Activated naive CD8-positive, alpha-beta T cell treated with anti-CD3 and anti-CD28 coated beads, Interleukin-2, amount 10 ng/mL, durations not matched to agents 7 days and 5 days (primary cell): ENCODE measurements at places on chromosomes 5 and 9. TPM values are rescaled to one million over a fixed set of nuclear protein-coding genes. Genes with fewer than 3 reads are reported as not detected.
A peak's percentile ranks its signal among the peaks of the same experiment; 100 is the strongest.

- no peak for DNase-seq
These were observed 152.2 kb downstream of the SNCAIP start for GRCh38 chr5:122464191-122464590.

GRCh38 chr5:124648902-124649467 is 97.5 kb downstream of the ZNF608 start:
- no peak for DNase-seq

XRCC4 gene
- total RNA-seq = 10.7 TPM

GRCh38 chr5:32539981-32540845 is 45.1 kb upstream of the SUB1 start:
- no peak for DNase-seq

NFIB gene
- not detected for total RNA-seq

DNA sequence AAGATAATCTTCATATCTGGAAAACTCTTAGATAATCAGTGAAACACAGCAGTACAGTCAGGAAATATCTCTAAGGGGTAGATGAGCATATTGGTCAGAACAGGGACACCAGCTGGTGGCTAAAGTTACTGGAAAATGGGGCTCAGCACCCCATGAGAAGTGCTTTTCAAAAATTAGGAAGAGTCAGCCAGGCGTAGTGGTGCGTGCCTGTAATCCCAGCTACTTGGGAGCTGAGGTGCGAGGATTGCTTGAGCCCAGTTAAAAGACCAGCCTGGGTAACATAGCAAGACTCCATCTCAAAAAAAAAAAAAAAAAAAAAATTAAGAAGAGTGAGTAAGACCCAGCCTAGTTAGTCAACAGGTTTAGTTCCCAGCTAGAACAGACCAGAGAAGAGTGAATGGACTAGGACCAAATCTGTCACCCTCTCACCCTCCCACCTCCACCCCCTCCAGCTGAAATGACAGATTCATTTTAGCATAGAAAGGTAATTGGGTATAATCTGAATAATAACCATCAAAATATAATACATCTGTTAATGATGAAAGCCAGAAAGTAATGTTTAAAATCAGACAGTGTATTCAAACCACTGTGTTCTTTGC is 120.9 kb downstream of the CDC42SE2 start:
- no peak for DNase-seq

GRCh38 chr5:18305288-18305924 is 671.1 kb downstream of the TAF11L14 start:
- DNase-seq = no peak

SLC1A1 gene
- total RNA-seq = 0.11 TPM

NR4A3 gene
- 1.2 TPM for total RNA-seq

- no peak for DNase-seq
These were observed 341.7 kb upstream of the CLINT1 start for GRCh38 chr5:158200619-158201018.

DAB2IP gene
- 0.20 TPM for total RNA-seq

DNA sequence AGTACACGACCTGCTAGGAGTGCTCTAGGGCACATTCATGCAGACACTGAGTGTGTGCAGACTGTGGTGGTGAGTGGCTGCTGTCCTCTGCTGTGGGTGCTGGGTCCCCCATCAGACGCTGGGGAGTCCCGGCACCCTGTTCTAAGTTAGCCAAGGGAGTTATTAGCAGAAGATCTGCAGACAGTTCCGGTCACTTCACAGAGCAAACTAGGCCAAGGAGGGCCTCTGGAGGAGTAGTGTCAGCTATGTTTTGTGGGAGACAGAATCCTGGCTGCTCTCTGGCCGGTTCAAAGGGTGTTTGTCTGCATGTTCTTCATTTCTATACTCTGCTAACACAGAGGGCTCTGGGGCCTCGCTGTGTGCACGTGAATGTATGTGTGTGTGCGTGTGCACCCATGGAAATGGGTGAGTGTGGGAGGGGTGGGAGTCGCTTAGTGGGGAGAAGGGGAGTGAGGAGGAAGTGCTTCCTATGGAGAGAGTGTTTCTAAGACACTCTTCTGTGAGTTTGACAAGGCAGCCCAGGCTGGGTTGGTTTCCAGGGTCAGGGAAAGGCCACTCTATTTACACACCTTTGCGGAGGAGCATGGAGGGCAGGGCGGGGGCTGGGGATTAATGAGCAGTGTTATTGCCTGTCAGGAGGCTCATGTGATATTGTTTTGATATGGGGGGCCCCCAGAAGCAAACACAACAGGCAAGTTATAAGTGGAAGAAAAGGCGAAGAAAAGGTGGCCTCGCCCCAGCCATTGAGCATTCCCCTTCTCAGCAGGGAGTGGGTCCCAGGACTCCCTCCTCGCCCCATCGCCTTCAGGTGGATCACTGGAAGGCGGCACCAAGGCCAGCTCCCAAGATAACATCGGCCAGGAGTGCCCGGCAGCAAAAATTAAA is 68.9 kb downstream of the MACROH2A1 start:
- no peak for DNase-seq

GDA gene
- total RNA-seq = not detected

ANKRD18B gene
- not detected for total RNA-seq

ARL14EPL gene
- not detected for total RNA-seq

SLC6A7 gene
- not detected for total RNA-seq

GRCh38 chr5:87210743-87211142 is 56.9 kb upstream of the RASA1 start:
- DNase-seq = no peak

C9 gene
- not detected for total RNA-seq

- DNase-seq = no peak
These were observed 21.6 kb upstream of the ANGPTL2 start for GRCh38 chr9:127143920-127144465.

GRCh38 chr5:55220433-55221185 is 6.5 kb downstream of the MCIDAS start:
- peak; percentile 55 for DNase-seq

DNA sequence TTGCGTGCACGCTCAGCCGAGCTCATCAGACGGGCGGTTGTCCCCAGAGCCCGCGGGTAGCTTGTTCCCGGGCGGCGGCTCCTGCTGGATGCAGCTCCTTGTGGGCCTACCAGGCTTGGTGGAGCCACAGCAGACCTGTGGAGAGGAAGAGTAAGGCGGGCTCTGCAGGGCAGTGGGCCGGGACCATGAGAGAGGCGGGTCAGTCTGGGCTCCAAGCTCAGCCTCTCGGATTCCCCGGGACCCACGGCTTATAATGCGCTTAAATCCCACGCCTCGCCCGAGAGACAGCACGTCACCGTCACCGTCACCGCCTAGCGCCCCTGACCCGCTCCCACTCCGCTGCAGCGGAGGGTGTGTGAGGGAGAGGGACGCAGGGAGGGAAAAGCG is 1.9 kb upstream of the ANKRD18A start:
- DNase-seq = no peak

GRCh38 chr9:6614489-6614888 is 31.0 kb downstream of the GLDC start:
- DNase-seq = no peak

GRCh38 chr5:21654-22233 is 70.2 kb upstream of the PLEKHG4B start:
- no peak for DNase-seq

DNA sequence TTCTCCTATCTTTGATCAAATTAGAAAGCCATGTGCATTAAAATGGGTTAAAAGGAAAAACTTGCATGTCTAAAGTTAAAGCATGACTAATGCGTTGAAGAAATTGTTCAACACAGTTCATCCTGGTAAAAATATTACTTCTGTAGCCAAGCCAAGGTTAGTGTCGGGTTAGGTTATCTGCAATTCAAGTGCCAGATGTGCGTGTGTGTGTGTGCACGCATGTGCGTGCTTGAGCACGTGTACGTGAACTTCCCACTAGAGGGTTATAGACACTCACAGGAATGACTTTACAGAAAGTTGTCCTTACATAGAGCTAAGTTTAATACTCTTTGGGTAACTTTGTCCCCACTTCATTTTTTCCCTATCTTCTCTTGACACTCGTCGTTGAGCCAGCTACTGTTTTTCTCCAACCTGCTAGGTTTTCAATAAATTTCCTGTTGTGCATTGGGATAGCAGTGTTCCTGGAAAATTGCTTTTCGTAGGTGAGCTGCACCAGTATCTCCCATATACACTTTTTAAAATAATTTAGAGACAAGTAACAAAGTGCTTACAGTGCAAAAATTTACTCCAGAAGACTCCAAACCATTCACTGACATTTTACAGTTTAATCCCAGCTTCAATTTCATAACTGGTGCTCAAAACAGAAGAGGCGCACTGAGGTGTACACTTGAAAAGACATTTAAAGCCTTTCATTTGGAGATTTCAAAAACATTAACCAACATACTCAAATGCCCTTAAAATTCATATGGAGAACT is 353.8 kb downstream of the NFIB start:
- DNase-seq = no peak

PRLR gene
- total RNA-seq = not detected

GRCh38 chr5:140408750-140409241 is 7.2 kb downstream of the ANKHD1 start:
- DNase-seq = no peak

DNA sequence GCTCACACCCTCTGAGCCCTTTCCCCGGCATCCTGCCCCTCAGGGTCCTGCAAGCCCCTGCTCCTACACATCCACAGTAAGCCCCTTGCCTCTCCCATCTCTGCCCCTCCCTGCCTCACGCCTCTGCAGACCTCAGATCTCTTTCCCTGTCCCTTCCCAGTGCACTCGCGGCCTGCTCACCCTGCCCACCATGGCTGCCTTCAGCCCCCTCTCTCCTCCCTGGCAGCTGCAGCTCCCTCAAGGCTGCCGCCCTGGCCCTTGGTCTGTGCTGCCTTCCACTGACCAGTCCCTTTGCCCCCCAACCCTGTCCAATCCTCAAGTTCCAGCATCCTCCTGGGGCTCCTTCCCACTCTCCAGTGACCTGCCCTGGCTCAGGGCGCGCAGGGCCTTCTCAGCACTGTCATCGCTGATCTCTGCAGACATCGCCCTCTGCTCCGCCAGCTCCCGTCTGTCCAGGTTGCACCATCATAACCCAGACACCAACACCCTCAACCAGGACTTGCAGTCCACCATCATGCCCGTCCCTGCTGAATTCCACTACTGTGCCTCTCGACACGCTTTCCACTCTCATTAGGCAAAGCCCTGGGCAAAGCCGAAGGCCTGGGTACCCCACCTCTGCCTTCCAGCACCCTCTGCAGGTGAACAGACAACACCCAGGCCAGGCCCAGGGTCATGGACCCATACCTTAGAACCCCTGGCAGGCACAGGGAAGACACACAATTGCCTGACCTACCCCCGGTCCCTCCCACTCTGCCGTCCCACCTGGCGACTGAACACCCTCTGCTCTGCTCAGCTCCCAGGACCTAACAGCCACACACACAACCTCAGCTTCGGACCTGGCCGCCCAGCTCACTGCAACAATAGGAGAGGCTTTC is 97.8 kb upstream of the RUFY1 start:
- DNase-seq = no peak

CBY3 gene
- not detected for total RNA-seq

DNA sequence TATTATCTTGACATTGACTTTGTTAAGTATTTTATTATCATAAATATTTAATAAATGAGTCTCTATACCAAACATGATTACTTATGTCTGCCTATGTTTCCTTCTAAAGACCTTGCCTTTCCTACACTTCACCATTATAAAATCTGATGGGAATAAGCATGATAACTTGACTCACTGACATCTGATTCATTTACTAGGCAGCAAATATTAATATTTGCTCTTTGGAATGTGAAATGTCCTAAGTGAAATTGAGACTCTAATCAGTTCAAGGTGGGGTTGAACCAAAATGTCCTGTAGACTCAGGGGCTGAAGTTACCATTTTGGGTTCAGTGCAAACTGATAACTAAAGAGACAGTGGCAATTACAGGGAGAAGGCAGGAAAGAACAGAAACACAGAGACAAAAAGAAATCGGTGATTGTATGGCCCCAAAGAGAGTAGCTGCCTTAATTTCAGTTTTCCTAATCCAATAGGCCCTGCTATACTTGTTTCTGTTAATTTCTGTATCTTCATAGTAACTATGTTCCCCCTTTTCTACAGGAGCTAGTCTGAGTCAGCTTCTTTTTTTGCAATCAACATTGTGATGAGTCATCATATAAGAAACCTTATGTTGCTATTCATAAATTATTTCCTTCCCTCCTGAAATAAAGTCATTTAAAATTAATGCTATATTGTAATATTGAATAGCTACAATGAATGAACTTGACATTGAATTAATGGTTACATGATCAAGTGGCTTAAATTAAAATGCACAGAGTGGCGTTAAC is 296.8 kb downstream of the PDE4D start:
- DNase-seq = no peak

ASPN gene
- not detected for total RNA-seq

DNA sequence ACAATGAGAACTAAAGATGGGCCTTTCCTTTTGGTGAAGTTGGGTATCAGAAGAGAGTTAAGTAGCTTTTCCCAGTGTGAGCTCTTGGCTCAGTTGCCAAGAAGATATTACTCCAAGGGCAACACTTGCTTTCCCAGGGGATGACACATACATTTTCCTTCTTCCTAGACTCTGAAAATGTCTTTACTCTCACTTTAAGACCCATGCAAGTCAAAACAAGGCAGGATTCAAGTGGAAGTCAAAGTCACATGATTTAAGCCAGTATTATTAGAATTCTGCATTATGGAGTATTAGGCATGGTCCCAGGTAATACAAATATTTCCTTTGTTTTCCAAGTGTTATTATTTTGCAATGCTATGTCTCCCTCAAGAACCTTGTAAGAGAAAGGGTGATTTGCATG is 175.1 kb downstream of the PPP2R2B start:
- DNase-seq = no peak

GRCh38 chr5:10836986-10837385 is 76.0 kb upstream of the DAP start:
- no peak for DNase-seq

DNA sequence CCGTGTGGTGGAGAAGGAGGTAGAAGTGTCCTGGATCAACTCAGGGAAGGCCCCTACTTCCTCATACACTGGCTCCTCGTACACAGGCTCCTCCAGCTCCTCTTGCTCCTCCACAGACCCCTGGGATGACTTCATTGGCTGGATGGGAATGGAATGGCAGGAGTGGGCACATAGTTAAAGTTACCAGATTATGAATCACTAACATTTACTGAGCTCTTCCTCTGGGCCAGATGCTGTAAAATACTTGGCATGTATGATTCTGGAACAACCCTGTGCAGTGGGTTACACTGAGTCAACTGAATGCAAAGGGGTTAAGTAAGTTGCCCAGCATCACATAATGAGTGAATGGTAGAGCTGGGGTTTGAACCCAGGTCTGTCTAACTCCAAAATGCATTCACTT is 3.1 kb upstream of the FCHSD1 start:
- DNase-seq = no peak

DNA sequence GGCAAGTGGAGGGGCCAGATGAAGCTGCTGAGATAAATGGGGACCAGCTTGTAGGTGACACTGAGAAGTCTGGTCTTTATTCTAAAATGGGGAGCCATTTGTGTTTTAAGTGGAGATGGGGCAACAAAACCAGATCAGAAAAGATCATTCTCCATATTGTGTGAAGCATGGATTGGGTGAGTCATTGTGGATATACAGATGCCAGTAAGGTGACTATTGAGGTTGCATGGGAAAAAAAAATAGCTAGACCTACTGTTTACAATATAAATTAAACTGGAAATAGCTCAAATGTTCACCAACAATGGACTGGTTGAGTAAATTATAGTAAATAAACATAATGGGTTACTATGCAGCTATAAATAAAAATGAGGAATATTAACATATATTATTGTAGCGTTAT is 5.4 kb upstream of the MAP1B start:
- DNase-seq = no peak

EGFLAM gene
- not detected for total RNA-seq
